Activated CD4-positive, alpha-beta memory T cell treated with anti-CD3 and anti-CD28 coated beads, Interleukin-2, amount 10 ng/mL, durations not matched to agents 7 days and 5 days (primary cell): ENCODE measurements at places on chromosomes 11 and 22.

GRCh38 chr11:1234054-1234720 lies 11.3 kb downstream of the MUC5B start:
- H3K27me3 ChIP-seq = no peaks in the 10 kb centered on the region
- no peak overlapping the region for H3K4me3 ChIP-seq
- H3K4me1 ChIP-seq = no peaks in the 10 kb centered on the region
- no peak overlapping the region for H3K27ac ChIP-seq
- no peak for DNase-seq

DNA sequence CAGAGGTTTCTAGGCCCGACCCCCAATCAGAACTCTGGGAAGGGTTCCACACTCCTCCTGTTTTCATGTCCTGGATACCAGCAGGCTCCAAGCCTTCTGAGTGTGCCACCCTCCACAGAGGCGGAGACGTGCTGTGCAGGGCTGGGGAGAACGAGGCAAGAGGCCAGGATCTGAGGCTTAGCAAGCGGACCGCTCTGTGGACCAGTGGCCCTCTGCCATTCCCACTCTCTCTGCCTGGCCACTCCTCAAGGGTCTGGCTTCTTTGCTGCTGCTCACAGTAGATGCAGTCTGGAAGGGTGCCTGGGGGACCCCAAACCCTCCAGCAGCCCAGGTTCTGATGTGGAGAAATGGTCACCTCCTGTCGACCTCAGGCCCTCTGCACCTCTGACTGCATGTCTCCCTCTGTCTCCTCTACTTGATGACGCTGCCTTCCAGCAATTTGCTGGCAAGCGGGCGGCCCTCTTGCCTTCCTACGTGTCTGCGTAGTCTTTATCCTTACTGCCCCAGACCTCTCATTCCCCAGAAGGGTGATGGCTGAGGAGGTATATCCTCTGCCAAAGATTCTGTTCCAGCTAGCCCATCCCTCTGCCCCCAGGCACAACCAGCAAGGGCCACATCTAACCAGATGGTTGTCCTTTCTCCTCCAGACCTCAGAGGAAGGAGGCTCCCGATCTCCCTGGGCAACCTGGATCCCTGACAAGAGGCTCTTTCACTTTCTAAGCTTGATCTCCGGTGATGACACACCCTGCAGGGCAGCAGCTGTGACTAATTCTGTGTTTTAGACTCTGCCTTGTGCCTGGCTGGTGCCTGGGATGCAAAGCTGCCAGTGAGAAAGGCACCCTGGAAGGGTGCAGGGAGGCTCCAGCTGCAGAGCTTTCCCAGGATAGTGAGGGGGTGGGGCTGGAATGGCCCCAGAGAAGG lies 87.3 kb downstream of the NAT10 start:
- peaks cover 2% of the 10 kb centered on the region for H3K27me3 ChIP-seq
- H3K4me1 ChIP-seq = peaks cover 20% of the 10 kb centered on the region
- H3K36me3 ChIP-seq = no peaks in the 10 kb centered on the region
- no peak overlapping the region for H3K27ac ChIP-seq
- DNase-seq = peak; percentile 33
- H3K4me3 ChIP-seq = no peak overlapping the region

DNA sequence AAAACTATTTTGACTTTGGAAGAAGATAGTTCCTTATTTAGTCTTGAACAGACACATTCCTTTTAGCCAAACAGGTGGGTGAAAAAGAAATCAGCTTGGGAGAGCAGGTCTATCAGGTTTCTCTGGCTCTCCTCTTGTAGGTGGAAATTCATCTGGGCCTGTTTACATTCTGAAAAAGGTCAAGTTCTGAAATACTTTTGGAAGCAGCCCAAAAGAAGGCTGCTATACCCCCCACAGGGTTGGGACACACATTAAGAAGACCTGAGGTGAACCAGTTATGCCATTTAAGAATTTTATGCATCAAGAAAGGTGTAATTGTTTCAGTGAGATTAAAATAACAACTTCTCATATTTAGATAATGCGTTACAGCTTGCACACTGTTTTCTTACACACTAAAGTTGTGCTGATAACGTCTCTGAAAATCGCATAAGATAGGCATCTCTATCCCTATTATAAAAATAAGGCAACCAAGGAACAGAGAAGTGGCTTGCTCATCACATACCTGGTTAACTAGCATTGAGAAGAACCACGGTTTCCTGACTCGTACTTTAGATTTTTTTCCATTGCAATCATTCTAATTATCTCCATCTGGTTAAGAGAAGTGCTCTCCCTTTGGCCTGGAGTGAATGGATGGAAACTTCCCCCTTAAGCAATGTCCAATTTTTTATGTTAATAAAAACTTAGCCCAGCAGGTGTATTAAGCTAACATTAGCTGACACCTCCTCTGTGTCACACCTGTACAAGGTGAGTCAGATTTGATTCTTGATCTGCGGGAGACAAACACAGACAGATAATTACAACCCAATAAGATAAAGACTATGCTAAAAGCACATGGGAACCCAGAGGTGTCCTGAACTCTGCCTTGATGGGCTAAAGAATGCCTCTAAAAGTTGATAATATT lies 60.5 kb upstream of the UCP3 start:
- no peaks in the 10 kb centered on the region for H3K27me3 ChIP-seq
- peaks cover 54% of the 10 kb centered on the region for H3K36me3 ChIP-seq
- no peak for DNase-seq
- H3K4me3 ChIP-seq = no peak overlapping the region
- peaks cover 7% of the 10 kb centered on the region for H3K4me1 ChIP-seq
- H3K27ac ChIP-seq = no peak overlapping the region

DNA sequence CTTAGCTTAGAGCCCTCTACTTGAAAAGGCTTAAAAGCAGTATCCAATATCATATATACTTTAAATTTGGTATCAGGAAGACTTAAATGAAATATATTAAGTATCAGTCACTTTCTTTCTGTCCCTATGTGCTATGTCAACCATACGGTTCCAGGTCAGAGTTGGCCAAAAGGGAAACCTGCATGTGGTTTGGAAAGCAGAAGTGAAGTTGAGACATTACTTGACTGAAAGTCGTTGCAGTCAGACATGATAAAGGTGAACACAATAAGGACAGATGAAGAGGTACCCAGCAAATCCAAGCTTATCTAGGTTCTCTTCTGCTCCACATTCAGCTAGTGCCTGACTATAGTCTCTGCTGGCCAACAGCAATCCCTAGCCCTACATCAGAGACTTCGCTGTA lies 336.8 kb downstream of the KCNA4 start:
- no peaks in the 10 kb centered on the region for H3K36me3 ChIP-seq
- H3K4me3 ChIP-seq = no peak overlapping the region
- DNase-seq = no peak
- no peaks in the 10 kb centered on the region for H3K4me1 ChIP-seq
- H3K27me3 ChIP-seq = no peaks in the 10 kb centered on the region
